ENCODE measurements at places on chromosomes 16 and 17.

GRCh38 chr16:79395591-79395990 lies 204.9 kb downstream of the MAF start:
- no peak for DNase-seq

DNA sequence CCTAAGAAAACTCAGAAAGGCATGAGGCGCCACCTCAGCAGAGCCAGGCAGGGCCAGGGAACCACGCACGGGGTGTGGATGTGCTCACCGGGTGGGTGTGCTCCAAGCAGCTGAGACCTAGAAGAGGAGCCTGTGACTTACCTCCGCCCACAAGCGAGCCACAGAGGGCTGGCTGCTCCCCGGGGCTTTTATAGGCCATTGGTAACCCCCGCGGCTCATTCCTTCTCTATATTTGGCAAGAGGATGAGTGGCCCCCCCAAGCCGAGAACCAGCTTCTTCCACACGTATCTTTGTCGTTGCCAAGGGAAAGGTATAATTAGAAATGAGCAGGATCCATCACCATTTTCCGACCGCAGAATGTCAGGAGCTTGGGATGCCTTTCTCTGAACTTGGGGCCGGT lies at the start of gene MYH3:
Gene MYH3 (minus strand): TSS at position 162 of the 400 bp plus-strand sequence. CDS start 2,245 bp downstream, outside the sequence.
- DNase-seq, result no peak

GRCh38 chr16:75065521-75066149 lies 50.9 kb downstream of the LDHD start:
- DNase-seq, result no peak

- no peak for DNase-seq
These were observed 17.0 kb downstream of the DUSP14 start for GRCh38 chr17:37506678-37507077.

- DNase-seq, result no peak
These were observed 45.7 kb downstream of the SOCS1 start for GRCh38 chr16:11210260-11210659.

DNA sequence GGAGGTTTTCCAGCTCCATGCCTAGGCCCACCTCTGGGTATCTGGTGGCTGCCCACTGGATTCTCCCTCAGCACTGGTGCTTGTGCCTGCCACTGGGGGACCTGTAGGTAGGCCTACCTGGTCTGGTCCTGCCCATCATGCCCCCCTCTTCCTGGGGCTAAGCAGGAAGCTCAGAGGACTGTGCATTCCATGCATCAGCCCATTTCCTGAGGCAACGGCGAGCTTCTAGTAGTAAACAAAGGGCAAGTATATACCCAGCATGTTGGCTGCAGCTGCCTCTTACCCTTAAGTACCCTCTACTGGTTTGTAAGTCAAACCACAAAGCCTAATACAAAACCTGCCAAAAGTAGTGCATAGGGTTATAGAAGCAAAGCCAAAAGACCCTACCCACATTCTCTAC lies 37.5 kb downstream of the SDR42E1 start:
- no peak for DNase-seq

GRCh38 chr17:64020056-64020766 lies at the start of gene ICAM2:
ICAM2 (minus strand) TSS chr17:64020633; CDS start chr17:64006691, 13,942 bp downstream.
- peak; percentile 28 for DNase-seq

GRCh38 chr16:58339452-58339981 lies 44.7 kb upstream of the PRSS54 start:
- no peak for DNase-seq

- DNase-seq, result no peak
These were observed 10.3 kb downstream of the RAD51C start for GRCh38 chr17:58702708-58703107.

GRCh38 chr17:27244491-27245223 lies 49.3 kb upstream of the WSB1 start:
- DNase-seq, result peak; percentile 48

DNA sequence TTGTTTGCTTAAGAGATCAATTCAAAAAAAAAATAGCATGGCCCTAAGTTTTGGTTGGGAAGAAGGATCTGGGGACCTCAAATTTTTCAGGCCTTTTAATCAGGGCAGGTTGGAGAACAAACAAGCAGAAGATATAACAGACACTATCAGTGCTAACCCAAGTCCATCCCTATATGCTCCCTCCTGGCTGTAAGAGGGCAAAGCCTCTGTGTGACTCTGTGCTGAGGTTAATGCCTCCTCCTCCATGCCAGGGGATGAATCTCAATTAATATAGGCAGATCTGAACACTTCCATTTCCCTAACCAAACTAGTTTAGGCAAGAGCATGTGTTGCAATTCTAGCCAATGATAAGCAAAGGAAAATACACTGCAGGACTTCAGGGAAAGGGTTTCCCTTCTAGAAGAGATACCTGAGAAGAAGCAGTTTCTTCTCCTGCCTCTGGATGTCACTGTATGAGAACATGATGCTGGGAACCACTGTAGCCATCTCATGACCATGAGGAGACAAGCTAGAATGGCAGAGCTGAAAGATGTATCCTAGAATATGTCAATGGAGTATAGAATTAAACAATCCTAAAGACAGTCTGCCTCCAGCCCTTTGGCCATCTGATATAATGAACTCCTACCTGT lies 76.0 kb downstream of the CHD9NB start:
- no peak for DNase-seq

DNA sequence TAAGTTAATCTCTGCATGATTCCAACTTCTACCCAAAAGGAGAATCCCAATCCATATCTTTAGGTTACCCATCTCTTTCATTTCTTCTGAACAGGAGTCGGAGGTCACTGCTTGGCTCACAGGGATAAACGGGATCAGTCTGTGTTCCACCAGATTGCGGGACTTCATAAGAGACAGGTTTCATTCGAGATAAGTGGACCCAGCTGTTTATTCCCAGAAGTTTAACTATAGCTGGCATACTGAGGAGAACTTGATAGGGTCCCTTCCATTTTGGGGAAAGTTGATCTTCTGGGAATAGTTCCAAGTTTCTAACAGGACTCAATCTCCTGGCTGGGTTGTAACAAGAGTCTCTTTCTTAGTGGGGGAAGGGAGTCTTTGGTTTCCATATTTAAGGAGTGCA lies 45.4 kb upstream of the ARL4D start:
- no peak for DNase-seq

DNA sequence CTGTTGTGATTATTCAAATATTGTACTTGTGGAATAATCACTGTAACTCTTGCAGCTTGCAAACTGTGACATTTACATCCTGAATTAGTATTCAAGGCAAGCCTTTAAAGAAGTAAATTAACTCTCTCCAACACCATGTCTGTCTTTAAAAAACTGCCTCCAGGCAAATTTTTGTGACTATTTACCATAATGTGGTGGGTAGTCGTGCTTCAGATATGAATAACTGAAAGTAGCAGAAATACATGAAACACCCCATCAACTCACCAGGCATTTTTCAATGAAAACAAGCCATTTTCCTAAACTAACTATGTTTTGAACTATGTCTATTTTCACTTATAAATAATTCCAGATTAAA lies 217.4 kb upstream of the PSMD7 start:
- DNase-seq, result no peak

DNA sequence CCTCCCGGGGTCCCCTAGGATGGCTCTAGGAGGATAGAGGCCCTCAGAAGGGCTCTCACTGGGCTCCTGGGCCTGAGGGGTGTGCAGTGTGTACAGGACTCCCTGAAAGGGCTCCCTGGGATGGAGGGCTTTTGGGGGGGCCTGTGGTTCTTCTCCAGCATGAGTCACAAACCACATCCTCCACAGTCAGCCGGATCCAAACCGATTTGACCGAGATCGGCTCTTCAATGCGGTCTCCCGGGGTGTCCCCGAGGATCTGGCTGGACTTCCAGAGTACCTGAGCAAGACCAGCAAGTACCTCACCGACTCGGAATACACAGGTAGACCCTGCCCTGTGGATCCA lies 4.5 kb downstream of the TRPV2 start:
- DNase-seq, result no peak

DNA sequence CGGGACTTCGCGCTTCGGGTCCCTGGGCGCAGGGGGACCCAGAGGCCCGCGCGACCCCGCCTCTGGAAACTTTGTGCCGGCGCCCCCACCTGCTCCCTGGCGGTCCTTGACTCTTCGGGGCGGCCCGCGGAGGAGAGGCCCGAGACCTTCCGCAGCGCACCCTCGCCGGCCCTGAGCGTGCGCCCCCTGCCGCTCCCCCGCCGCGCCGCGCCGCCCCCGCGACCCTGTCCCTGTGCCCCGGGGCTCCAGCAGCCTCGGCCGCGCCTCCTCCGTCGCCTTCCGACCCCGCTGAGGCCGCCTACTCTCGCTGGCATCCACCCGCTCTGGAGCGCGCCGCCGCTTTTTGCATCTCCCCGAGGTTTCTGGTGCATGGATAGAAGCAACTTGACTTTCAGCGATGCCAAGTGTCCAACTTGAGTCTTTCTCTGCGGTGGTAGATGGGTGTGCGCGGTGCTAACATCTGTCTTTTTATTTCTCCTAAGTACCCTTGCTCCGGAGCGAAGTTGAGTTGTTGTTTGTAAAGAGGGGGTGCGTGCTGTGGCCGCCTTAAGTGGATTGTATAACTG lies 414 bp downstream of the DUSP14 start:
- DNase-seq, result no peak

DNA sequence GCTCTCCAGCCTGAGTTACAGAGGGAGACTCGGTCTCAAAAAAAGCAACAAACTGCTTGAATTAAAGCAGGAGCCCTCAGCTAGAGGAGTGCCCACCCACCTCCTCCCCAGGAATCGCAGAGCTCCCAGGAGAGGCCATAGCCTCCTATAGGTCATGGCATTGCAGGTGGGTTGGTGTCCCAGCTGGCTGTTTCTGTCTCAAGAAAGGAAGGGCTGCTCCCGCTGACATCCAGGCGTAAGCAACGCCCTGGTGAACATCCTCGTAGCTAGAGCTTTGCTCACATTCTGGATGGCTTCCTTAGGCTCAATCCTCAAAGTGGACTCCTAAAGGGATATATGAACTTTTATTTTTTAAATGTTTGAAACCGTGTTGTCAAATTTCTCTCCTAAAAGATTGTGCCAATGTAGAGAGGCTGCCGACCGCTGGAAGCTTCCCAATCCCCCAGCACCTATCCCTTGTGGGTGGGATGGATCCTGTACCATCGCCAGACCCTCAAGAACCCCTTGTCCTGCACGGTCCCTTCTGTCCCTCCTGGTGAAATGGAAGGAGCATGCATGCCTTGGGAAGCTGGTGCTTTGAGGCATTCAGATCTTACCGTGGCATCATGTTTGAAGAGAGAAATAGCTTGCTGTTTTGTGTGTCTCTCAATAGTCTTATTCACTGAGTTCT lies 5.9 kb downstream of the NLRC5 start:
- DNase-seq, result no peak

DNA sequence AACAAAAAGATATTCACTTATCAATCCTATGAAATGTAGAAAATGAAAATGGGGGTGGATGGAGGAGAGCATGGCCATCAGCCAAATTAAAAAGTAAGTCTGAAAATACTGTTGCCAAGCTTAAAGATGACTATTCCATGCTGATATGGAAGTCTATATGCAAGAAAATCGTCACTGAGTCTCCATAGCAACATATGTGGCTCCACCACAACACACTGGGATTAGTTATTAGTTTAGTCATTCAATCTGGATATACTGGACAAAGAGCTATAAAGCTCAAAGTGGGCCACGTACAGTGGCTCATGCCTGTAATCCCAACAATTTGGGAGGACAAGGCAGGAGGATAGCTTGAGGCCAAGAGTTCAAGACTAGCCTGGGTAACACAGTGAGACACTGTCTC lies 24.7 kb upstream of the PSMD7 start:
- DNase-seq, result no peak

- DNase-seq, result no peak
These were observed 28.1 kb downstream of the MYBBP1A start for GRCh38 chr17:4527134-4527533.

DNA sequence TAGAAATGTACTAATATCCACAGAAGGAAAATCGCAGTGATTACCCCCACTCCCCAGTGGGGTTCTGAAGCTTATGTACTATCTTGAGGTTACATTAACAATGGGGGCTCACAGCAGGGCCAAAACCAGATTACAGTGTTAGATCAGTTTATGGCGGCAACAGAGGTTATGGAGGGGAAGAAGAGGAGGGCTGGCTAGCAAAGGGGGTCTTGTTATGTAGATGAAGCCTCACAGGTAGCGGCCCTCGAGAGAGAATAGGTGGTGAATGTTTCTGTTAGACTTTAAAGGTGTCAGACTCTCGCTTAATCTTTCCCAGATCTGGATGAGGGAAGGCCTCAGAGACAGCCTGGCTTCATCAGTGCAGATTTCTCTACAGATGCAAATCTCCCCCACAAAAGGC lies 22.2 kb downstream of the RNF112 start:
- no peak for DNase-seq

GRCh38 chr17:51434434-51435170 lies 174.3 kb downstream of the UTP18 start:
- no peak for DNase-seq

GRCh38 chr16:31260136-31260931 lies 559 bp downstream of the ITGAM start:
- DNase-seq, result no peak

DNA sequence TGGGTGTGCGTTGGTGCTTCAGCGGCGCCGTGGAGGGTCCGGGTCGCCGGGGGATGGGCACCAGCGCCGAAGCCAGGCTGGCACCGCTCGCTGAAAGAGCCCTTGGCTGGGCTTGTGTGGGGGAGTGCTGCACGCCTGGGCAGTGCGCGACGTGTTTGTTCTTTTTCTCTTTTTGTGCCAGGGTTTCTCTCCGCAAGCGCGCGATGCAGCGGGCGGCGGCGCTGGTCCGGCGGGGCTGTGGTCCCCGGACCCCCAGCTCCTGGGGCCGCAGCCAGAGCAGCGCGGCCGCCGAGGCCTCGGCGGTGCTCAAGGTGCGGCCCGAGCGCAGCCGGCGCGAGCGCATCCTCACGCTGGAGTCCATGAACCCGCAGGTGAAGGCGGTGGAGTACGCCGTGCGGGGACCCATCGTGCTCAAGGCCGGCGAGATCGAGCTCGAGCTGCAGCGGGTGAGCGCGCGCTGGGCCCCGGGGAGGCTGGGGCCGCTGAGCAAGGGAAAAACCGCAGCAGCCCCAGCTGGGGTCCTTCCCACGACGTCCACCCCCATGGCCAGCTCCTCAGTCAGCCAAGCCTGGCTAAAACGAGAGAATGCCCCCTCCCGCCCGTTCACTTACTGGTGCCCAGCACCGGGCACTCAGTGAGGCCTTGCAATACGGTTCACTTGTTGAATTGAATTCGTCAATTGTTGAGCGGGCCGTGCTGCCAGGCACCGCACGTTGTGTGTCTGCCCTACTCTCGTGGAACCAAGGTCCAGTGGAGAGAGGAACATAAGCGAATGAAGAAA lies 541 bp downstream of the GPT2 start:
- DNase-seq, result no peak

GRCh38 chr16:57106767-57107166 lies 14.4 kb downstream of the CPNE2 start:
- DNase-seq, result no peak

- no peak for DNase-seq
These were observed 96.5 kb upstream of the TBX2 start for GRCh38 chr17:61302953-61303816.

- DNase-seq, result no peak
These were observed 37.2 kb upstream of the ABCA10 start for GRCh38 chr17:69265873-69266272.

- DNase-seq, result no peak
These were observed 221.4 kb downstream of the CDH8 start for GRCh38 chr16:61814726-61815347.
